ENCODE measurements at places on chromosomes 2 and 18.

GRCh38 chr2:18899725-18900124 is 310.4 kb upstream of the NT5C1B start:
- DNase-seq, result no peak

DNA sequence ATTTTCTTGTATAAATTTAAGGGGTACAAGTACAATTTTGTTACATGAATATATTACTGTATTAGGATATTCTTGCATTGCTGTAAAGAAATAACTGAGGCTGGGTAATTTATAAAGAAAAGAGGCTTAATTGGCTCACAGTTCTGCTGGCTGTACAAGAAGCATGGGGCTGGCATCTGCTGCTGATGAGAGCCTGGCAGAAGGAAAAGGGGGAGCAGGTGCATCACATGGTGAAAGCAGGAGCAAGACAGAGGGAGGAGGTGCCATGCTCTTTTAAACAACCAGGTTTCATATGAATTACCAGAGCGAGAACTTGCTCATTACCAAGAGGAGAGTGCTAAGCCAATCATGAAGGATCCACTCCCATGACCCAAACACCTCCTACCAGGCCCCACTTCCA is 399.5 kb upstream of the RAB6C start:
- no peak for DNase-seq

GRCh38 chr2:31504311-31504710 is 76.4 kb downstream of the SRD5A2 start:
- no peak for DNase-seq

GRCh38 chr2:26620031-26620605 is 21.0 kb downstream of the CIB4 start:
- DNase-seq, result no peak

- DNase-seq, result no peak
Observed at GRCh38 chr2:65017335-65017734, 28.1 kb downstream of the SLC1A4 start.

- no peak for DNase-seq
Observed at GRCh38 chr2:218834685-218835084, 3.1 kb upstream of the PRKAG3 start.

GRCh38 chr2:46269544-46270273 is 27.5 kb upstream of the EPAS1 start:
- no peak for DNase-seq

- no peak for DNase-seq
Observed at GRCh38 chr2:176582176-176582575, 312.9 kb downstream of the MTX2 start.

GRCh38 chr2:219477815-219478214 is 20.9 kb upstream of the GMPPA start:
- no peak for DNase-seq

DNA sequence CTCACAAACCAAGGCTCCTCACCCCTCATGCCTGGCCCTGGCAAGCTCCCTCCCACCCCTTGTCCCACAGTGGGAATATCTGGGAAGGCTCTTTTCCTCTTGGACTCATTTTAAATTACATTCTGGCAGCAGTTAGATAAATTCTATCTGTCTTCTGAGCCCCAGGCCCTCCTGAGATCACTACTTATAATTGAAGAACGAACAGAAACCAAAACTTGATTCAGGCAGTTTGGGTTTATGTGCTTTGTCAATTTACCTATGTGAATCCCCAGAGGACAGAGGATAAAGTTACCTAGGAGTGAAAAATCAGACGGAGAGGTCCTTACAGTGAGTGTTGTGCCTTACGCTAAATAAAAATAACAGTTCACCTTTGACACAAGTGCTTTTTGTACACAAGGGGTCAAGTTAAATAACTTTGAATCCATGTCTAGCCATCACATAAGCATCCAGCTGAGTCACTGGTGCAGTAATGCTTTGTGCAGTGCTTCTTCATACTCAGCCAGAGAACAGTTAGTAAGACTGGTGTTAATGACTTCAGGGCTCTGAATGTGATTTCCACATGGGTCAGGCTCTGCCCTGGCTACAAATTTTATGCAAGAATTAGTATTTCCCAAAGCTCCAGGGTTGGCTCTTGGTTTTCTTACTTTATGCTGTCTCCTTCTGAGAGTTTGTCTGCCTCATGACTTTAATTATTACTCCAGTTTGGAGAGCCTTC is 329.3 kb downstream of the INSIG2 start:
- DNase-seq, result no peak

DNA sequence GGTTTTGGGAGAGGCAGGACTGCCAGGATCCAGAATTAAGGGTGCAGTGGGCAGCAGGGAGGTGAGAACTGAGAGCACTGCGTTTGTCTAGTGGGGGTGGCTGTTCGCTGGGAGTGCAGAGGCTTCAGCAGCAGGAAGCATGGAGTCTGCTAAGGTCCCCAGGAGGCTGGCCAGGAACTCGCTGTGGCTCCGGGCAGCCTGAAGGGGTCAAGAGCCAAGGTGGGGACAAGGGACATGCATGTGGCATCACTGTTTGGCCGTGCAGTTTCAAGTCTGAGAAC is 43.2 kb upstream of the SEMA4C start:
- no peak for DNase-seq

Data from stimulated activated naive CD8-positive, alpha-beta T cell treated with anti-CD3 and anti-CD28 coated beads, Interleukin-15, Interleukin-2, amounts not matched to agents 100 U/mL and 50 U/mL, for 24 hours (primary cell).